ENCODE measurements at places on chromosomes 11 and 22. TPM values are rescaled to one million over a fixed set of nuclear protein-coding genes. Genes with fewer than 3 reads are reported as not detected.

The MLC1 gene
- 3.4 TPM for total RNA-seq

The FAM180B gene
- total RNA-seq = 2.3 TPM

The OR51E1 gene
- not detected for total RNA-seq

The PC gene
- 10.8 TPM for total RNA-seq

The FBLN1 gene
- 140 TPM for total RNA-seq

The CLCF1 gene
- 2.7 TPM for total RNA-seq

The HOATZ gene
- total RNA-seq = not detected

The UPK2 gene
- not detected for total RNA-seq

Measured in suprapubic skin (tissue), 4 donors.